Activated CD4-positive, alpha-beta T cell treated with anti-CD3 and anti-CD28 coated beads, Interleukin-10, Interleukin-2, amounts not matched to agents 100 ng/mL and 50 ng/mL, durations not matched to agents 16 hours and 8 hours (primary cell): ENCODE measurements at places on chromosomes 1 and 21.

- DNase-seq = no peak
These were observed 3.8 kb upstream of the LAMTOR5 start for GRCh38 chr1:110411173-110411735.

DNA sequence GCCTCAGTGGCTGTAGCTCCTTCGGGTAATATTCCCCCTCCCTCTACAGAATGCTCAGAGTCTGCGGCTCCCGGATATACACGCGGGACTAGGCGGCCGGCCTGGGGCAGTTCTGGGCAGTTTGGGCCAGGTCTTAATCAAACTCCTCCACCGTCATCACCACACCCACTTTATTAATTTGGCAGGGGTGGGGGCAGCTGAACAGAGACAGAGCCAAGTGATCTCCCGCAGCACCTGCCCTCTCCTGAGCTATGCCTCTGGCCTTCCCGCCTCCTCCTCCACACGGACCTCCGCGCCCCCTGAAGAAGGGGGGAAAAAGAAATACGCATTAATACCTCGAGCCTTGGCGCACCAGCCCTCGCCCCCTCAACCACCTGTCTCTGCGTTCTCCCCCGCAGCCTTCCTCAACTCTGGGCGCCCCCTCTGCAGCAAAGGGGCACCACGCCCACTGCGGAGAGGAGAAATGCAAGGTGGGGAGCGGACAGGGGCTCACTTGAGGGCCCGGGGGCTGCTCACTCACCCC lies 42.6 kb downstream of the CD34 start:
- DNase-seq = peak; percentile 53

- DNase-seq = no peak
These were observed 16.9 kb downstream of the GRHL3 start for GRCh38 chr1:24336075-24336474.

GRCh38 chr1:226904772-226905171 lies 34.4 kb downstream of the PSEN2 start:
- no peak for DNase-seq

DNA sequence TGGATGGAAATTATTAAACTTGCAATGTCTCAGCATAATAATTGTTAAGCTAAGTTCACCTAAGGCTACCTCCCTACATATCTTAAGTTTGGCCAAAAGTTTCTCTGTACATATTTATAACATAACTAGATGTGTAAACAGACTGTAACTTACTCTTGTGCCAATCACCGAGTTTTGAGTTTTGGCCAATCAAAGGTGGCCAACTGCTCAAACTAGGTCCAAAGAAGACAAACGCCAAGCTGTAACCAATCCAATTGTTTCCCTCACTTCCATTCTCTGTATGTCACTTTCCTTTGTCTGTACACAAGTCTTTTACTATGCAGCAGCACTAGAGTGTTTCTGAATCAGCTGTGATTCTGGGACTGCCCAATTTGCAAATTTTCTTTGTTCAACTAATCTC lies 197.8 kb downstream of the LYPLAL1 start:
- no peak for DNase-seq

DNA sequence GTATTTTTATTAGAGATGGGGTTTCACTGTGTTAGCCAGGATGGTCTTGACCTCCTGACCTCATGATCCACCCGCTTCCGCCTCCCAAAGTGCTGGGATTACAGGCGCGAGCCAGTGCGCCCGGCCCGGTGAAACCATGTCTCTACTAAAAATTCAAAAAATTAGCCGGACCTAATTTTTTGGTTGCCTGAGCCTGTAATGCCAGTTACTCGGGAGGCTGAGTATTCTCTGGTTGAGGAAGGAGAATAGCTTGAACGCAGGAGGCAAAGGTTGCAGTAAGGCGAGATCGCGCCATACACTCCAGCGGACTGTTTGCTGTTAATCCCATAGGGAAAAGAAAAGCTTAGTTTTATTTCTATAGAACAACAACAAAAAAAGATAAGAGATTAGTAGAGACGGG lies 29.9 kb upstream of the HJV start:
- no peak for DNase-seq

GRCh38 chr1:244802041-244802440 lies 33.4 kb upstream of the COX20 start:
- DNase-seq = no peak

- DNase-seq = no peak
These were observed 585 bp upstream of the GLRX2 start for GRCh38 chr1:193105821-193106177.

- no peak for DNase-seq
These were observed at the start of gene S100A3 for GRCh38 chr1:153548722-153549688. TSS of gene S100A3 (minus strand) at chr1:153549258. CDS start at chr1:153548485, 773 bp downstream.

GRCh38 chr1:153049211-153049610 lies 8.1 kb downstream of the SPRR2A start:
- DNase-seq = no peak

- DNase-seq = peak; percentile 43
These were observed 54.4 kb upstream of the WDR26 start for GRCh38 chr1:224488806-224489499.

GRCh38 chr1:200275816-200276453 lies 133.9 kb downstream of the ZNF281 start:
- no peak for DNase-seq
